Activated naive CD8-positive, alpha-beta T cell treated with anti-CD3 and anti-CD28 coated beads, Interleukin-2, amount 10 ng/mL, durations not matched to agents 7 days and 5 days (primary cell): ENCODE measurements at places on chromosomes 4 and X. TPM values are rescaled to one million over a fixed set of nuclear protein-coding genes. Genes with fewer than 3 reads are reported as not detected.

DNA sequence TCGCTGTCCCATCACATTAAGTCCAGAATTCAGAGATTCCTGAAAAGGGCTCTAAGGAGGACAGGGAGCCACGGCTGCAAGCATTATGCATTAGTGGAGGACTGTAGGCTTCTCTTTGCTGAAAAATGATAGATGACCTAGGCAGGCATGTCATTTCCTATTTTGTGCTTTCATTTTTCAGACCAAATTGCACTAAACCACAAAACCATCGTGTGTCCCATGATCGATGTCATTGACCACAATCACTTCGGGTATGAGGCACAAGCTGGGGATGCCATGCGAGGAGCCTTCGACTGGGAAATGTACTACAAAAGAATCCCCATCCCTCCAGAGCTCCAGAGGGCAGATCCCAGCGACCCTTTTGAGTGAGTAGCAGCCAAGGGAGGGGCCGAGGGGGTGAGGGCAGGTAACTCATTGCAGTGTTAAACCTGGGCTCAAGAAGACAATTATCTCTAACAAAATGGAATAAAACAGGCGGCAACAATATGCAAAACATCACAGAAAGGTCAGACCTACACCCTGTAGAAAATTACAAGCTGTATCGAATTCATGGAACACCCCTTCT, 355.2 kb upstream of the GALNT7 start:
- peaks cover 3% of the 10 kb centered on the region for H3K27me3 ChIP-seq
- H3K4me1 ChIP-seq = peaks cover 5% of the 10 kb centered on the region
- no peak overlapping the region for H3K4me3 ChIP-seq
- DNase-seq = no peak

DNA sequence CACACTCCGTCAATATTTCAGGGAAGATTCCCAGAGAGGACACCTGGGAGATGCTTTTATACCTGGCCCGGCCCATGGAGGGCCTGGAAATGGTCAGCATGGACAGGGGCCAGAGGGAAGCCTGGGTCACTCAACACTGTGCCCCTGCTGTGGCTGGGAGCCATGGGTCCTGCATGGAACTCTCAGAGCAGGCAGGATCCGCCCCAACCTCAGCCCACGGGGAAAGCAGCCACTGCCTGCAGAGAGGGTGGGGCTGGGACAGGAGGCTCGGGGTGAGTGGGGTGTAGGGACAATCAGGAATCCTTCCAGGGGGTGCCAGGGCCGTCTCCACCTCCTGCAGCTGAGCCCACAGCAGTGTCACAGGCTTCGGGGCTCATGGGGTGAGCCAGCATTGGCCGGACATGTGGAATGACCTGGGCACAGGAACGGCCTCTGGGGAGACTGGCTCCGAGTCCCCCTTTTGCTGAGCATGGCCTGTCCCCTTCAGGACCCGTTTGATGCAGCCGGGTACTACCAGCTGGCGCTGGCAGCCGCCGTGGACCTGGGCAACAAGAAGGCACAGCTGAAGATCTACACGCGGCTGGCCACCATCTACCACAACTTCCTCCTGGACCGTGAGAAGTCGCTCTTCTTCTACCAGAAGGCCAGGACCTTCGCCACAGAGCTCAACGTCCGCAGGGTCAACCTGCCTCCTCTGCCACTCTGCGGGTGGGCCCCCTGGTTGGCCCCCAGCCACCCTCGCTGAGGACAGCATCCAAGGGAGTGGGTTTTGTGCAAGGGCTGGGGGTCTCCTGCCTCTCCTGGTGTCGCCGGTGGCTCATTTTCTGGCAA, 29.1 kb upstream of the HTRA3 start:
- DNase-seq = no peak
- H3K4me1 ChIP-seq = no peaks in the 10 kb centered on the region
- H3K4me3 ChIP-seq = no peak overlapping the region
- no peak overlapping the region for H3K27ac ChIP-seq
- no peaks in the 10 kb centered on the region for H3K36me3 ChIP-seq

GRCh38 chr4:113559947-113560346, 201.6 kb downstream of the CAMK2D start:
- no peak overlapping the region for H3K4me3 ChIP-seq
- H3K4me1 ChIP-seq = peaks cover 23% of the 10 kb centered on the region
- peaks cover 21% of the 10 kb centered on the region for H3K36me3 ChIP-seq
- no peak for DNase-seq
- H3K27ac ChIP-seq = no peak overlapping the region

- H3K27ac ChIP-seq = no peak overlapping the region
- peaks cover 13% of the 10 kb centered on the region for H3K36me3 ChIP-seq
- H3K27me3 ChIP-seq = no peaks in the 10 kb centered on the region
- no peak for DNase-seq
- H3K4me1 ChIP-seq = peaks cover 3% of the 10 kb centered on the region
Measured at GRCh38 chr4:98556451-98556850, 102.0 kb downstream of the TSPAN5 start.

Gene TMPRSS11A
- total RNA-seq = not detected

DNA sequence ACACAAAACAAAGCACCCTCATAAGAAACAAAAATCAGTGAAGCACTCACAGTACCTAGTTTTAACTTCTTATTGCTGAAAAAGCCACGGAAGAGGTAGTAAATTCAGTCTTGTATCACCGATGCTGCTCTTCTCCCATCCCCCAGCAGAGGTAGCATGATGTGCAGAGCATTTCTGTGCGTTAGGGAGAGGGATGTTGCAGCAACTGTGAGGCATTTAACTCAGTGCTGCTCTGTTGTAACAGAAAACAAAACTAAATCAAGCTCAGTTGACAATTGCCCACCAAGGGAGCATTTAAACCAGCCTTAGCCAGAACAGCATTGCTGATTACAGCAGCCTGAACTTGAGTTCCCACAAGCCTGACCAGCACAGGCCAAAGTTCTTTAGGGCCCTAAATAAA, 1279.7 kb upstream of the ADGRL3 start:
- no peaks in the 10 kb centered on the region for H3K36me3 ChIP-seq
- no peak overlapping the region for H3K27ac ChIP-seq
- no peak for DNase-seq
- H3K27me3 ChIP-seq = no peaks in the 10 kb centered on the region
- no peak overlapping the region for H3K4me3 ChIP-seq

GRCh38 chrX:73868916-73869315, 305.9 kb downstream of the CHIC1 start:
- DNase-seq = no peak
- peaks cover 3% of the 10 kb centered on the region for H3K27me3 ChIP-seq
- no peak overlapping the region for H3K27ac ChIP-seq
- H3K36me3 ChIP-seq = no peaks in the 10 kb centered on the region

DNA sequence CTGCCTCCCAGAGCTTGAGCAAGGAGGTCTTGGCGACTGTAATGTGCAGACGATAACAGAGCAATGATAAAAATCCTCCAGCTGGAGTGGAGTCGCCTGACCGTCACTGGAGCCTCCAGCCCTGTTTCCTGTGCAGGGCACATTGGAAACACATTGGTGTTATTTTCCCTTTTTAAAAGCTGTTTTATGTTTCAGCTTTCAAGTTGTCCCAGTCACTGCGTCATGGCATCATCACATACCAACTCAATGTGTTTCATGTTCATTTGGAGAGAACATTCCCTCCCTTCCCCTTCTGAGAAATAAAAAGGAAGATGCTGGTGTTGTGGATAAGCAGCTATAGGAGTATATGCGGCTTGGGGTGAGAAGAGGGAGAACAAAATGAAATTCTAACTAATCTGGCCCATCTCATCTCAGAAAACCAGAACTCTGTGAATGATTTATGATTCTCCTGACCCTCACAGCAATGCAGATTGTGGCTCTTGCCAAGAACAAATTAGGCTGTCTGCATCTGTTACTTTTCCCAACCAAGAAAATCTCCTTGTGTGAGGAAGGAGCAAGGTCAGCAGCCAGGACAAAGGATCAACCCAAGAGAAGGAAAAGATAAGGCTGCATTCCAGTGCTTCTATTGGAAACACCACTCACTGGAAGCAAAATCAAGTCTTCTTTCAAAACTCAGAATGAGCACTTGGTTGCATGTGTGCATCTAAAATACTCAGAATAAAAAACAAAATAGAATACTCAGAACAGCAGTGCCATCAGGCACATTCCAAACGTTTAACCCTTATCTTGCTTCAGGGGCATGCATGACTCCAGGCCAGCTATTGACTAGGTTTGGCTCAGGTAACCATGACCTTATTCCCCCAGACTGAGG, 134.4 kb downstream of the RASL11B start:
- no peak for DNase-seq
- no peak overlapping the region for H3K27ac ChIP-seq
- no peaks in the 10 kb centered on the region for H3K27me3 ChIP-seq
- peaks cover 6% of the 10 kb centered on the region for H3K36me3 ChIP-seq
- H3K4me1 ChIP-seq = peaks cover 3% of the 10 kb centered on the region

Gene GRIA2
- total RNA-seq = not detected

Gene VCX3A
- total RNA-seq = not detected

Gene FGF5
- not detected for total RNA-seq

- no peak overlapping the region for H3K4me3 ChIP-seq
- H3K27me3 ChIP-seq = no peaks in the 10 kb centered on the region
- DNase-seq = no peak
- H3K4me1 ChIP-seq = peaks cover 22% of the 10 kb centered on the region
- H3K36me3 ChIP-seq = peaks cover 26% of the 10 kb centered on the region
Measured at GRCh38 chr4:914531-914930, 17.6 kb downstream of the GAK start.

DNA sequence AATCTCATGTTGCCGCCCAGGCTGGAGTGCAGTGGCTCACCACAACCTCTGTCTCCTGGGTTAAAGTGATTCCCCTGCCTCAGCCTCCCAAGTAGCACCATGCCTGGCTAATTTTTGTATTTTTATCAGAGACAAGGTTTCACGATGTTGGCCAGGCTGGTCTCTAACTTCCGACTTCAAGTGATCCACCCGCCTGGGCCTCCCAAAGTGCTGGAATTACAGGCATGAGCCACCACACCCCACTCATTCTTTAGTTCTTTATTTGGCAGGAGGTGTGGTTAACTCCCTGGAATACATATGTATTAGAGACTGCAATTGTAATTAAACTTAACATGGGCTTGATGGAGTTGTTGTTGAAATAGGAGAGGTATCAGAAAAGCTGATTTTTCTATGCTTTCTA, 1396.9 kb upstream of the IGFBP7 start:
- no peak overlapping the region for H3K27ac ChIP-seq
- DNase-seq = no peak
- H3K4me1 ChIP-seq = no peaks in the 10 kb centered on the region
- no peaks in the 10 kb centered on the region for H3K36me3 ChIP-seq
- H3K4me3 ChIP-seq = no peak overlapping the region

Gene APLN
- total RNA-seq = 1.9 TPM

Gene SH3TC1
- total RNA-seq = 15.7 TPM

- no peak overlapping the region for H3K4me3 ChIP-seq
- H3K4me1 ChIP-seq = no peaks in the 10 kb centered on the region
- no peak overlapping the region for H3K27ac ChIP-seq
- H3K27me3 ChIP-seq = peaks cover 2% of the 10 kb centered on the region
- no peaks in the 10 kb centered on the region for H3K36me3 ChIP-seq
Measured at GRCh38 chr4:82256718-82257117, 117.1 kb downstream of the HNRNPD start.

- peaks cover 5% of the 10 kb centered on the region for H3K36me3 ChIP-seq
- H3K4me1 ChIP-seq = peaks cover 17% of the 10 kb centered on the region
- H3K27ac ChIP-seq = peak within 1 kb of the TSS; percentile 99
- H3K27me3 ChIP-seq = no peaks in the 10 kb centered on the region
Measured at GRCh38 chrX:49079489-49080428, at the start of gene WDR45. Gene WDR45 (minus strand): TSS chrX:49079887. CDS start chrX:49078095, 1,792 bp downstream.

Gene ADH1A
- total RNA-seq = not detected

Gene CHM
- 18.0 TPM for total RNA-seq

GRCh38 chr4:81040012-81040659, 9.6 kb downstream of the BMP3 start:
- H3K27me3 ChIP-seq = peaks cover 41% of the 10 kb centered on the region
- H3K36me3 ChIP-seq = no peaks in the 10 kb centered on the region
- no peak for DNase-seq
- H3K4me3 ChIP-seq = no peak overlapping the region
- H3K27ac ChIP-seq = no peak overlapping the region
- H3K4me1 ChIP-seq = no peaks in the 10 kb centered on the region

GRCh38 chrX:17792826-17793225, 55.5 kb downstream of the SCML1 start:
- no peaks in the 10 kb centered on the region for H3K4me1 ChIP-seq
- H3K27me3 ChIP-seq = peaks cover 2% of the 10 kb centered on the region
- H3K27ac ChIP-seq = no peak overlapping the region
- H3K36me3 ChIP-seq = no peaks in the 10 kb centered on the region

GRCh38 chrX:53018627-53019026, 30.0 kb upstream of the GPR173 start:
- H3K4me1 ChIP-seq = no peaks in the 10 kb centered on the region
- H3K4me3 ChIP-seq = no peak overlapping the region
- DNase-seq = no peak
- peaks cover 5% of the 10 kb centered on the region for H3K27me3 ChIP-seq
- H3K27ac ChIP-seq = no peak overlapping the region

- H3K4me1 ChIP-seq = no peaks in the 10 kb centered on the region
- no peak overlapping the region for H3K27ac ChIP-seq
- no peak for DNase-seq
- H3K36me3 ChIP-seq = no peaks in the 10 kb centered on the region
- H3K27me3 ChIP-seq = peaks cover 3% of the 10 kb centered on the region
- no peak overlapping the region for H3K4me3 ChIP-seq
Measured at GRCh38 chr4:41145571-41146078, 68.7 kb downstream of the APBB2 start.

GRCh38 chrX:100995469-100995868, 26.0 kb downstream of the ARL13A start:
- H3K27ac ChIP-seq = no peak overlapping the region
- DNase-seq = no peak
- no peaks in the 10 kb centered on the region for H3K27me3 ChIP-seq
- no peak overlapping the region for H3K4me3 ChIP-seq
- peaks cover 6% of the 10 kb centered on the region for H3K4me1 ChIP-seq
- H3K36me3 ChIP-seq = peaks cover 8% of the 10 kb centered on the region

GRCh38 chr4:66688674-66689073, 856.6 kb downstream of the CENPC start:
- H3K4me1 ChIP-seq = no peaks in the 10 kb centered on the region
- H3K4me3 ChIP-seq = no peak overlapping the region
- no peak for DNase-seq
- no peaks in the 10 kb centered on the region for H3K27me3 ChIP-seq
- H3K27ac ChIP-seq = no peak overlapping the region

DNA sequence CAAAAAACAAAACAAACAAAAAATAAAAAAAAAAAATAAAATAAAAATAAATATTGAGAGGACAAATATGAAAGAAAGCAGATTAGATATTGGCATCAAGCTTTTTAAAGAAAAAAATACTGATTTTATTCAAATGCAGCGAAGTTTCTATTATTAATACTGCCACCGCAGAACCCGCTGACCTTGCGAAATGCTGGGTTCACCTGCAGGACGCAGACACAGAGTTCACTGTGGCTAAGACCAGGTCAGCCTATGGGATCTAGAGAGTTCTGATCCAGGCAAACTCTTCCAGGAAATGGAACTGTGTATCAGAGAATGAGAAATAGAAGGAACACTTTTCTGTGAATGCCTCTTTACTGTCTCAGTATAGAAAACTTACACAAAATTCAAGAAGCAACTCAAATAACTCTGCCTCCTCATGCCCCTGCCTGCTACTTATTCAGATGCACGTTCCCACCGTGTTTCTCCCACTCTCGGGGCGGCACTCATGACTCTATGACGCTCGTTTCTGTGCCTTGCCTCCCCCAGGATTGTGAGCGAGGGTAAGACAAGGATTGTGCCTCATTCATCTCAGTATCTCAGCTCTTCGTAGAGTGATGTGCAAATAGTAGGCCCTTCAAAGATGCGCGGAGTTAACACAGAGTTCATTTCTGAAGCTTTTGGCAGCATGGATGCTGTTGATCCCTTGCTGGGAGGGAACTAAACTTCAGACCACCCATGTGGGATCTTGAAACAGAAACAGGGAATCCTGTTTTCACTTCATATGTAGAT, 44.1 kb upstream of the TLR3 start:
- no peaks in the 10 kb centered on the region for H3K27me3 ChIP-seq
- H3K4me3 ChIP-seq = no peak overlapping the region
- no peak overlapping the region for H3K27ac ChIP-seq

Gene ERAS
- total RNA-seq = not detected

Gene GIMD1
- total RNA-seq = not detected
